Anterior cingulate cortex (tissue), 58 donors: ENCODE measurements at places on chromosomes 13 and 19.

- DNase-seq, result no peak
Measured at GRCh38 chr19:49655570-49656455, 9.8 kb downstream of the IRF3 start.

GRCh38 chr19:50562329-50562728 lies 5.9 kb downstream of the LRRC4B start:
- no peak for DNase-seq

- no peak for DNase-seq
Measured at GRCh38 chr19:15869873-15870272, 28.0 kb downstream of the CYP4F2 start.

GRCh38 chr19:55441319-55441691 lies 1.8 kb downstream of the SHISA7 start:
- no peak for DNase-seq

DNA sequence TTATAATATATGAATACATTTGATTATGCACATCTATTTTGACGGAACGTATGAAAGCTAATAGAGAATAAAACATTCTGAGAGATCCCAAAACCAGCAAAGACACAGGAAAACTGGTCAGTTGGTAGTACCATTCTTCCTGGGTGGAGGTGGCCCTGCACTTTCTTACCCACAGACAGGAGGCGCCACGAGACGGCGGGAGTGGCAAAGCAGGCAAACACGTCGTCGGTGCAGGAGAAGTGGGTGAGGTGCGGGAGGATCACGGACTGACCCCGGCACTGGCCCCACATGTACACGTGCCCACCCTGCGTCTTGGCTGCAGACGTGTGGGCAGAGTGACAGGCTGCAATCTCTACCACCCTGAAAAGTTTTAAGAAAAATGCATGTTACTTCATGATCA lies 36.1 kb downstream of the RCBTB1 start:
- no peak for DNase-seq

GRCh38 chr13:99178636-99179035 lies 22.0 kb upstream of the UBAC2 start:
- DNase-seq, result no peak

DNA sequence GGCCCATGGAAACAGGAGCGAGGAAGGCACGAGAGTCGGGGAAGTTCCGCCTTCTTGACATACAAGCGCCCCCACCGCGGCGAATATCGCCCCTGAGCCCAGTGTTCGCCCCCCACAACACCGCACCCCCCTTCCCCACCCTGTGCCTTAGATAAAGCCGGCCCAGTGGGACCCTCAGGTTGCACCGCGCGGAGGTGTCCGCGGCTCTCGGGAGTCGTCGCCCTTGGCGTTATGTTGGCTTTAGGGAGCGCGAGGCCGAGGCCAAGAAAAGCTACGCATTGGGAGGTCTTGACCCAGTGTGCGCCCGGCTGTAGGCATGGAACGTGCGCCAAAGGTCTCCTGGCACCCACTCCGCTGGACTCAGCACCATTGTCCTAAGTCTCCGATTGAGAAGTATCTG lies 603 bp upstream of the ZNF132 start:
- no peak for DNase-seq

GRCh38 chr13:21100211-21100610 lies 38.8 kb upstream of the LATS2 start:
- DNase-seq, result no peak

GRCh38 chr13:50990065-50990817 lies 80.7 kb downstream of the RNASEH2B start:
- DNase-seq, result no peak

DNA sequence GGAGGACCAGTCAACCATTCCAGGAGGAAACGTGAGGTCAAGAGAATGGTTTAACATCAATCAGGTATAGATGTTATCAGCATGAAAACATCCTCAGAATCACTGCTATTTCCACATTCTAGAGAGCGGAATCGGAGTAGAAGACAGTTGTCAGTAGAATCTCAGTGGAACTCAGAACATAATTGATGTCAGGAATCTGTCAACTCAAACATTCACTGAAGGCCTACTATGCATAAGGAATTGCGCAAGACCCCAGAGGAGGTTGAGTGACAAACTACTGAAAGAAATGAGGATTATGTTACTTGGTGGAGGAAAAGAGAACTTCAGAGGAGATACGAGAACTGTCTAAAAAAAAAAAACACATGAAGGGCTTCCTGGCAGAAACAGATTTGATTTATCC lies 97.8 kb downstream of the LHFPL6 start:
- no peak for DNase-seq

DNA sequence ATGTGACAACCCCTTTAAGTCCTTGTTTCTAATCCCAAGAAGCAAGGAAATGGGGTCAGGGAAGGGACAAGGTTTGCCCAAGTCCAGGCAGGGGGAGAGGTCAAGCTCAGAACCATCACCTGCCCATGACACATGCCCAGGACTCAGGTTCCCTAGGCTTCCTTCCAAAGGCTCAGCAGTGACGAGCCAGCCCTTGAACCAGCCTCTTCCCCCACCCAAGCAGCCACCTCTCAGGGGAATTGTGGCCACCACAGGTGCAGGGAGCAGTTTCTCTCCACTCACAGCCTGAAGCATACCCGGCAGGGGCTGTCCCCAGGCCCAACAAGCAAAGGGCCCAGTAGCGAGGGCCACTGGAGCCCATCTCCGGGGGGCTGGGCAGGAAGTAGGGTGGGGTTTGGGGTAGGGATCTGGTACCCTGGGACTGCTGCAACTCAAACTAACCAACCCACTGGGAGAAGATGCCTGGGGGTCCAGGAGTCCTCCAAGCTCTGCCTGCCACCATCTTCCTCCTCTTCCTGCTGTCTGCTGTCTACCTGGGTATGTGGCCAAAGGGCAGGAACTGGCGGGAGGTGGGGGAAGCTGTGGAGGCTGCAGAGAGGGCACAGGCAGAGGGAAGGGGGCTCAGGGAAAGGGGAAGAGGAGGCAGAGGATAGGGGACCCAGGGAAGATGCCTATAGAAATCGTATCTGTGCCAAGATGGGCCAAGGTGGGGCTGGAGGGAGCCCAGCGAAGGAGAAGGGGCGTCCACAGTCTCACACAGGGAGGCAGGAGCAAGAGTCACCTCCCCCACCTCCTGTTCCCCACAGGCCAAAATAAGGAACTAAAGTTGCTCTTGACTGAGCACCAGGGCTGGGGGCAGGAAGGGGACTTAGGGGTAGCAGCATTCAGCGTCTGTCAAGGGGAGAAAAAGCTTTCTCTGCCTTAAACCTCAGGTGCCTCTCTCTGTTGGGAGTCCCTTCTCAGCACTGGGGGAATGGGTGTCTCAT lies at the start of gene CD79A:
CD79A (plus strand) TSS at position 433 of the 986 bp plus-strand sequence; CDS start at position 459, 26 bp downstream.
- no peak for DNase-seq

DNA sequence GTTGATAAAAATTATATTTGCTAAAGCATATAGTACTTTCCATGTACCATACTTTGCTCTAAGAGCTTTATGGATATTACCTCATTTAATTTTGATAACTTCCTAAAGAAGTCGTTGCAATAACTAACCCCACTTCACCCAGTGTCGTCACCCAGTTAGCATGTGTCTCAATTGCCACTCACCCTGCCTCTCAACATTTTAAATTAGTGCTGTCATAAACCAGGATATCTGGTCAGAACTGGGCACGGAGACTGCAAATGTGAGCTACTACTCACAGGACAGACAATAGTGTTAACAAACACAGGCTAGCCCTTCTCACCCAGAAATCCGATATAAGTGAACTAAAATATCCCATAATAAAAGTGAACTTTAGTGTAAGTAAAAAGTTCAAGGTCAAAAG lies 430.6 kb downstream of the KLF12 start:
- no peak for DNase-seq

DNA sequence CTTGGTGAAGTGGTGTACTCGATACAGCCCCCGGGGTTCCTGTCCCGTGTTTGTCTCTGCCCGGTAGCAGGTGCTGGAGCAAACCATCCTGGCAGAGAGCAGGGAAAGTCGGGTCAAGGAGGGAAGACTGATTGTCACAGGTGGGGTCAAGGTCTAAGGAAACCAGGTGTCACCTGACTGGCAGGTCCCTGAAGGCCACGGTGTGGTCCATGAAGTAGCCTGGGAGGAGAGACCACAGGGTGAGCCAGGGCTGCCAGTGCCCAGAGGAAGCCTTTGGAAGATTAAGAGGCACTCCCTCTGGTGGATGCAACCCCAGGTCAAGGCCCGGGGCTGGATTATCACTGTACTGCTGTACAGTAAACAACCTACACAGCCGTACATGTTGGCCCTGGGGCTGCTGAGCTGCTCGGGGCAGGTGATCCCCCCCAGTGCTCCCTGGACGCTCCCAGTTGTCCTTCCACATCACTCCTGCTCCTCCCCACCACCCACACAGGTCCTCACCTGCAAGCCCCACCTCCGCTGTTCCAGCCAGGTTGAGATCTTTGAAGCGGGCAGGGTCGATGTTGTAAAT lies 6.0 kb upstream of the CCER2 start:
- DNase-seq, result no peak

DNA sequence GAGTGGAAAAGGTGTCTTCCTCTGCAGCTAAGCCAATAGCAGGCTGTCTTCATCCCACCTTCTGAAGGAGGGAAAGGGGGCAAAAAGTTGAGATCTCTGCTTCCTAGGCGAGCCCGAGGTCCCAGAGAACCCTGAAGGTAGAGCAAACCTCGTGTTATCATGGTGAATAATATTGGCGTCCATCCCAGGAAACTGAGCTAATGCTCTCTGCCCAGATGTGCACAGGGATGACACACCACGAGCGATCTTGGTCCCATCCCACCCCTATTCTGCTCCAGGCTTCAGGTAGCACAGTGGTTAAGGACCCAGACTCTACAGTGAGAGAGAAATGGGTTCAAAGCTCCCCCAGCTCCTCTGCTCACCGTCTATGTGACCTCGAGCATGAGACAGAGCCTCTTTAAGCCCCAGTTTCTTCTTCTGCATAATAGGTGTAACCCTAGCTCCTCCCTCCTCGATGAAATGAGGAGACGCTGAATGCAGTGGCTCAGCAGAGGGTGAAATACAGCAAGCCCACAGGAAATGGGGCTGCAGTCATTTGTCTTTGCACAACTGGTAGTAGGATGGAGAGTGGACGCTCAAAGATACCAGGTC lies 9.9 kb upstream of the CEACAM20 start:
- DNase-seq, result no peak

- no peak for DNase-seq
Measured at GRCh38 chr19:9968820-9969687, 32.7 kb upstream of the OLFM2 start.

GRCh38 chr13:26621731-26622401 lies 64.4 kb downstream of the WASF3 start:
- DNase-seq, result no peak

- no peak for DNase-seq
Measured at GRCh38 chr13:102021777-102022176, 380.1 kb downstream of the FGF14 start.

DNA sequence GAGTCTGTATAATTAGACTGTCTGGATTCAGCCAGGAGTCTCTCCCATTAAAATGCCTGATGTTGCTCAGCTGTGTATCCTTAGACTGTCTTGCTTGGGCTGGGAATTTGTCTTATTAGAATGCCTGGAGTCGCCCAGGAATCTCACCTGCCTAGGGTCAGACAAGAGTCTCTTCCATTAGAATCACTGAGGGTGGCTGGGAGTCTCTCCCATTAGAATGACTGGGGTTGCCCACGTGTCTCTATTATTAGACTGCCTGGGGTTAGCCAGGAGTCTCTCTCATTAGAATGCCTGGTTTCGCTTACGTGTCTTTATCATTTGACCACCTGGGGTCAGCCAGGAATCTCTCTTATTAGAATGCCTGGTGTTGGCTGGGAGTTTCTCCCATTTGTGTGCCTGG lies 1450.0 kb downstream of the UQCRFS1 start:
- DNase-seq, result no peak

- DNase-seq, result no peak
Measured at GRCh38 chr13:43200307-43200706, 176.9 kb downstream of the DNAJC15 start.
